Activated gamma-delta T cell treated with anti-CD3 and anti-CD28 coated beads, Interleukin-2, amount 50 U/mL, for 16 hours (primary cell): ENCODE measurements at places on chromosomes 5 and 9.

DNA sequence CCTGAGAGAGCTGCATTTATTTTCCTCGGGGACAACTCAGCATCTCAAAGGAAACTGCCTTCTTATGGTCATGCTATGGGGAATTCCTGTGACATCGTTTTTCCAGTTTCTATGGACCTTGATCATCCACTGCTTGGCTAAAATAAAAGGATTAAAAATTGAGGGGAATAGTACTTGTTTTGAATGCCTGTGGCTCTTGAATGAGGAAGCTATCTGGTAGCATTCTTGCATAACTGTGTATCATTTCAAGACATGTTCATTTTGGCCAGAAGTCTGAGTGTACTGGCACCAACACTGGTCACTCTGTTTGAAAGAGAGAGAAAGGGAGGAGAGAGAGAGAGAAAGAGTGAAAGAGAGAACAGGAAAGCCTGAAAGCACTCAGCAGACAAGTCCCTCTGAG is 116.7 kb downstream of the DOCK2 start:
- no peak for DNase-seq

DNA sequence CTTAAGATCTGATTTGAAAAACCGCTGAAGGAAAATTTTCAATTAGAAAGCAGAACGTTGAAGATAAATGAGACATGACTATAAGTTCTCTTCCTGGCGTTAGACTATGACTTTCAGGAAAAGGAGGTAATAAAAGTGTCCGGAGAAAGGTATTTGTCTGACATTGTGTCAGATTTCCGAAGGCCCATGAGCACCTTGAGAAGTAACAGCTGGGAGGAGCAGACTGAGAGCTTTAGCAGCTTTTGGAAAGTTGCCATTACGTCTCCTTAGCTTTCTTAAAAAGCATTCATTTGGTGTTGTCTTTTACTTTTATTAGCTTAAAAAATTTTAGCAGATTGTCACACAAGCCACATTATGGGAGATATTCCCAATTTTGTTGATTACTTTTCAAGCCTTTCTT is 363.5 kb downstream of the NDUFS4 start:
- DNase-seq, result no peak

- no peak for DNase-seq
Measured at GRCh38 chr9:84151236-84151635, 170.6 kb downstream of the RMI1 start.

GRCh38 chr5:167653645-167654106 is 637.8 kb upstream of the WWC1 start:
- DNase-seq, result no peak

- no peak for DNase-seq
Measured at GRCh38 chr5:125295405-125295872, 549.0 kb upstream of the ZNF608 start.

DNA sequence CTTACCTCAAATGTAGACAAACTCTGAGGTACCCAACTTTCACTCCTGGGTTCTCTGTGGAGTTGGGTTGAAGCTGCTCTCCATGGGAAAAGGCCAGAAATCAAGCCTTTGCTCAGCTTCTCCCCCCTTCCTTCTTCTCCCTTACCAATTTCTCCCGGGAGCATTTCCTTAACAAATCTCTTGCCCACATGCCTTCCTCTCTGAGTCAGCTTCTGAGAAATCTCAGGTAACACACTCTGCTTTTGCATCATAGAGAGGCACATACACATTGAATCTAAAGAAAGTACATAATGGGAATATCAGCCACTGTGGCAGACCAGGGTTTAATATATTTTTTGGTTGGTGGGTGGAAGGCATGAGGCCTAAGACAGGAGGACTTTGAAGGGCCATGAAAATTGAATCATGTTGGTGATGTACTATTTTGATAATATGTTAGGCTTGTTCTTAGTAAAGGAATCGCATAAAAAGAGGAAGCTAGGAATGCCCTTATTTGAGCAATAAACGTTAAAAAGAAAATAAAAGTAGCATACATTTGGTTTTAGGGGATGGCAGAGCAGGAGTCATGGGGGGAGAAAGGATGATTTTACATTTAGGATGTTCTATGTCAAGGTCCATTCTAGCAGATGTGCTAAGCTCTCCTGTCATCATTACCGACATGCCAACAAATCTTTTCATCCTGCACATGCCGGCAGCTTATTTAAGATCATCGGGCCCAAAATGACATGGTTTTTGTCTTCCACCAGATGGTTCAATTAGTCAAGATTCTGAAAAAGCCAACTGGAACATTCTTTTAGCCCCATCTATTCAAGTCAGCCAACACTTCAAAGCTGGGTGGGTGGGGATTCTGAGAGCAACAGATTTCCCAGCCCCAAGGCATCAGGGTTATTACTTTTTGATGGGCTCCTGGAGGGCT is 199.5 kb upstream of the CLINT1 start:
- no peak for DNase-seq

DNA sequence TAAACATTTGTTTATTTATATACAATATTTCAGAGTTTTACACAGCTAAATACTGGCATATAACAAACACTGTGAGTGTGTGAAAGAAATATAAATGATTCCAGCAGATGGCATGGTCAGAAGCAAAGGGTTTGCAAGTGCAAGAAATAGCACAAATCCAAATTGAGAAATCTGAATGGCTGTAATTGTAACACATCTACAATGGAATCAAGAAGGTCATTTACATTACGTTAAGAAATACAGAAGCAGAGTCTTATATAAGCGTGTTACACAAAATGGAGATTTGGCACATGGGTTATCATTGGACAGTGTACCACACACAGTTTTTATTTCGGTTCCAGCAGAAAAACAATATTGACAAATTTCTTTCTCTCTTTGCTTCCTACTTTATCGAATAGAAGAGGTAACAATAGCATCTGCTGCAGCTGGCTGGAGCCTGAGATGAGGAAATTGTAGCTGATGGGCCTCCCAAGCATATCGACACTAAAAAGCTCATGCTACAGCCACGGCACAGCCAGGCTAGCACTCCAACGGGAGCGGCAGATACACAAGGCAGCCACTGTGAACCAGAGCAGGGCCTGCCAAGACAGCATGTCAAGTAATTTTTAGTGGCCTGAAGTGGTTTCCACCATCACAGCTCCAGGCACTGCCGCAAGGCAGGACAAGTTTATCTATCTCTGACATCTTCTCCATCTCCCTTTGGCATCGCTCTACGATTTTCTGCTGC is 564.6 kb upstream of the DMAC1 start:
- DNase-seq, result no peak

DNA sequence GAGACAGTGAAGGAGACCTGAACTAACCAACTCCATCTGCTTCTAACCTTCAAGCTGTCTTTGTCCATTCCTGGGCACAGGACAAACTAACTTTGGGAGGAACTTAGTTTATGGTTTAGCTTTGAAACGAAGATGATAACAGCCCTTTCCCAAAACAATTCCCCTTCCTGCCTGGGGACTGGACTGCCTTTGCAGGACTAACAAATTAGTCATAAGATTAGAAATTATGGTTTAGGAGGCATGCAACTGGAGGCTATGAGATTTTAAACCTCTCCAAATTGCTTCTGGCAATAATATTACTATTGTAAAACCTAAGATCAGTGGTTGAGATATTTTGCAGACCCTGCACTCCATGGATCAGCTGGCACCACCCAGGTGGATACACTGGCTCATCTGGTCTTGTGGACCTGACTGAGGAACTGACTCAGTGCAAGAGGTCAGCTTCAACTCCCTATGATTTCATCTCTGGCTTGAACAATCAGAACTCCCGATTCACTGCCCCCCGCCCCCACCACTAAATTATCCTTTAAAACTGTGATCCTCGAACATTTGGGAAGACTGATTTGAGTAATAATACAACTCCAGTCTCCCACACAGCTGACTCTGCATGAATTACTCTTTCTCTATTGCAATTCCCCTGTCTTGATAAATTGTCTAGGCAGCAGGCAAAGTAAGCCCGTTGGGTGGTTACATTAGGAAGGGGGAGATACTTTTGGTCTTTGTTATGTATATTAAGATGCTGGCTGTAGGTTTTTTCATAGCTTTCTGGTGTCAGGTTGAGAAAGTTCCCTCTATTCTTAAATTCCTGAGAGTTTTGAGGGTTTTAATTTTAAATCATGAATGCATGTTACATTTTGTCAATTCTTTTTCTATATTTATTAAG is 213.3 kb downstream of the TSSK1B start:
- DNase-seq, result no peak

DNA sequence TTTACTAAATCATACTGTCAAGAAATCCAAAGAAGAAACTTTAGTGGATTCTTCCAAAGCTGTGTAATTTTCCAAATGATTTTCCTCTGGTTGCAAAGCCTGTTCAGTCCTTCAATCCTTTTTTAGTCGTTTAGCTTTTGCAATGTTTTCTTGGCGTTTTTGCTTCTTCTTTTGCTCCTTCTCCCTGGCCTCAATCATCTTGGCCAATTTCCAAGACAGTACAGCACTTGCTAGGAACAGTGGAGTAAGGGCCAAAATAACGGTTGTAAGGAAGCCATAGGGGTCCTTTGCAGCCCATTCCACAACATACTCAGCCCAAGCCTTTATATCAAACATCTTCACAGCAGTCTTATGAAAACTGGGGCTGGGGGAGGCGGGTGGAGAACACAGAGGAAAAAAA is 2.4 kb downstream of the SMIM15 start:
- DNase-seq, result no peak

- DNase-seq, result no peak
Measured at GRCh38 chr9:71858102-71858798, 52.7 kb downstream of the ABHD17B start.

- DNase-seq, result no peak
Measured at GRCh38 chr9:132520612-132521011, 61.8 kb upstream of the BARHL1 start.

- no peak for DNase-seq
Measured at GRCh38 chr9:89431930-89432725, 65.8 kb downstream of the SEMA4D start.

- DNase-seq, result no peak
Measured at GRCh38 chr9:96495341-96495740, 45.4 kb downstream of the HABP4 start.

- no peak for DNase-seq
Measured at GRCh38 chr5:57937501-57938173, 455.0 kb upstream of the ACTBL2 start.

- no peak for DNase-seq
Measured at GRCh38 chr5:17907094-17907493, 272.8 kb downstream of the TAF11L14 start.

DNA sequence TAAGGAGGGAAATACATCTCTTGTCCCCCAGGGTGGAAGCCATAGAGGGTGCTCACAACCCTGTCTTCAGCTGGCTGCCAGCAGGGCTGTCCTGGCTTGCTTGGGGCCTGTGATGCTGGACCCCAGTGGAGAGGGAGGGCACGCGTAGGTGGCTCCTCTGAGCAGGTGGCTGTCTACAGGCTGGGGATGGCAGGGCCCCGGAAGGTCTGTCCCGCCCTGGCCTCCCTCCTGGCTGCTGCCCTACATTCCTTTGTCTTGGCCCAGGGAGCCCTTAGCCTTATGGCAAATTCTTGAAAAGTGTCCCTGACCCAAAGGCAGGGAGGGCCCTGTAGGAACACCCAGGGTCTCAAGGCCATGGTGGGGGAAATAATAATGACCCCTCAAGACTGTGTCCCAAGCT is 224.4 kb downstream of the HSPA4 start:
- no peak for DNase-seq

GRCh38 chr9:134834217-134834956 is 46.2 kb upstream of the FCN2 start:
- no peak for DNase-seq

GRCh38 chr5:95770830-95771708 is 39.9 kb downstream of the RHOBTB3 start:
- DNase-seq, result no peak

- DNase-seq, result peak; percentile 21
Measured at GRCh38 chr5:111072949-111073682, 1.6 kb downstream of the TSLP start.

DNA sequence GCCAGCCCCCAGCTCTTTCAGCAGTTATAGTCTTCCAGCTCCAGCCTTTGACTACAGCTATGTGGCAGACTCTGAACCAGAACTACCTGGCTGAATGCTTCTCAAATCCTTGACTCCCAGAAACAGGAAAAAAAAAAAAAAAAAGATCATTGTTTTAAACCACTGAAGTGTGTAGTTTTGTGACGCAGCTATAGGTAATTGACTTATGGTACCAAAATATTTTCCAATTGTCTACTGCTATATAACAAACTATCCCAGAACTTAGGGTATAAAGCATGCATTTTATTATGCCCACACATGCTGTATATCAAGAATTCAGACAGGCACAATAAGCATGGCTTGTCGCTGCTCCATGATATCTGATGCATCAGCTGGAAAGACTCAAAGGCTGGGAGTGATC is 127.1 kb upstream of the POC5 start:
- no peak for DNase-seq

GRCh38 chr5:51487952-51488351 is 104.7 kb downstream of the ISL1 start:
- no peak for DNase-seq

- no peak for DNase-seq
Measured at GRCh38 chr5:138658676-138659075, 83.5 kb upstream of the HSPA9 start.

GRCh38 chr5:151614565-151614964 is 23.4 kb upstream of the FAT2 start:
- DNase-seq, result no peak
